Foreskin keratinocyte (primary cell): ENCODE measurements at places on chromosomes 1 and 21. TPM values are rescaled to one million over a fixed set of nuclear protein-coding genes. Genes with fewer than 3 reads are reported as not detected.

The FABP3 gene
- total RNA-seq, result 3.4 and 4.5 TPM in 2 replicates

The SPOCD1 gene
- 3.2 and 4.8 TPM in 2 replicates for total RNA-seq

The BGLAP gene
- total RNA-seq, result 0.14 and 0.34 TPM in 2 replicates

The HNRNPR gene
- total RNA-seq, result 153 and 184 TPM in 2 replicates

The NCF2 gene
- 2.3 and 4.7 TPM in 2 replicates for total RNA-seq

The DIO1 gene
- total RNA-seq, result not detected in 2 replicates

The DCDC2B gene
- not detected in 2 replicates for total RNA-seq

The TRIM58 gene
- not detected in 2 replicates for total RNA-seq

The PLEKHG5 gene
- total RNA-seq, result 33.9 and 57.3 TPM in 2 replicates

The USP25 gene
- total RNA-seq, result 25.5 and 27.3 TPM in 2 replicates

The AGBL4 gene
- not detected in 2 replicates for total RNA-seq

The ZSWIM5 gene
- not detected in 2 replicates for total RNA-seq

The RAD54L gene
- total RNA-seq, result 18.1 and 19.4 TPM in 2 replicates

The EPHB2 gene
- total RNA-seq, result 0.14 TPM in 1 of 2 replicates, not detected in the other

The CATSPER4 gene
- not detected in 2 replicates for total RNA-seq

The ALX3 gene
- not detected in 2 replicates for total RNA-seq

The TEDDM1 gene
- total RNA-seq, result not detected in 2 replicates

The UTS2 gene
- not detected in 2 replicates for total RNA-seq

The SHISA4 gene
- total RNA-seq, result 2.4 and 3.8 TPM in 2 replicates

The ANGPTL1 gene
- not detected in 2 replicates for total RNA-seq

The DDR2 gene
- 0.18 and 0.41 TPM in 2 replicates for total RNA-seq

The CIART gene
- total RNA-seq, result 4.8 and 6.2 TPM in 2 replicates

The NES gene
- total RNA-seq, result 0.04 and 0.14 TPM in 2 replicates

The TFF3 gene
- not detected in 2 replicates for total RNA-seq

The LCK gene
- total RNA-seq, result 1.1 TPM in 2 replicates

The PCP4L1 gene
- not detected in 2 replicates for total RNA-seq

The OR6K3 gene
- not detected in 2 replicates for total RNA-seq

The PGLYRP4 gene
- total RNA-seq, result 0.07 and 0.27 TPM in 2 replicates
